Activated CD4-positive, CD25-positive, alpha-beta regulatory T cell treated with anti-CD3 and anti-CD28 coated beads, Interleukin-2, amount 50 U/mL, for 16 hours (primary cell): ENCODE measurements at places on chromosomes 12 and 14.

DNA sequence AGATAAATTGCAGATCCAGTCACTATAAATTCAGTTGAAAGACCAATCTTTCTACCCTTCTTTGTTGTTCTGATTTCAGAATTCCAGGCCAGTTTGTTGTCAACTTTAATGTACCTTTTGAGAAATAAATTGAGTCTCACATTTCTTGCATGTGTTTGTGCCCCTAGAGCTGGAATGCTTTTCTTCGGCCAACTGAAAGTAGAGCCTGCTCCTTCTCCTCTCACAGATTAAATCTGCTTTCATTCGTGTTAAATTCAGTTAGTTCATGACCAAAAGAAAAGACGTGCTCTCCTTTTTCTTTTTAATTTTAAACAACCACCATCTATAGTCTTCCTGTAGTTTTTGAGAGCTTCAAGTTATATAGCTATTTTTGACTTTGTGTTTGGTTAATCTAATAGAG, 22.9 kb downstream of the SOCS2 start:
- no peak for DNase-seq

- no peak for DNase-seq
Measured at GRCh38 chr12:41466300-41466699, 278.2 kb downstream of the PDZRN4 start.

GRCh38 chr12:45697371-45697770, 32.1 kb upstream of the ARID2 start:
- DNase-seq, result no peak

- no peak for DNase-seq
Measured at GRCh38 chr14:40240245-40240859, 808.1 kb upstream of the FBXO33 start.

GRCh38 chr12:49922349-49923034, 18.8 kb upstream of the FAIM2 start:
- DNase-seq, result no peak

DNA sequence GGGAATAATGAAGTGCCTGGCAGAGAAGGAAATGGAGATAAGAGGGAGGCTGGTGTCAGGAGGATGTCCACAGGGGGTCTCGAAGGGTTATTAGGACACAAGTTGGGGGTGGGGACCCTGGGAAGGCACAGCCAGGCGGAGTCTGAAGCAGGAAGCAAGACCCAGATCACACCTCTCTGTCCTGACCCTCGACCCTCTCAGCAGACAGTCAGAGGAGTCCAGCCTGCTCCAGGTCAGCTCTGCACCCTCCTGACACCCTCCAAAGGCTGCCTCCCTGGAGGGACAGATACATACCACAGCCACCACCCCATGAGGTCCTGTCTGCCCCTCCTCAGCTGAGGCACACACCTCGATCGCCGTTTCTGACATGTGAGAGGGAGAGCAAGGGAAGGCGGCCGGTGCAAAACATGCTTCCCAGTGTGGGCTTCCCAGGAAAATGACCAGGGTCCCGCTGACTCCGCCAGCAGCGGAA, 9.0 kb downstream of the BCL11B start:
- no peak for DNase-seq

DNA sequence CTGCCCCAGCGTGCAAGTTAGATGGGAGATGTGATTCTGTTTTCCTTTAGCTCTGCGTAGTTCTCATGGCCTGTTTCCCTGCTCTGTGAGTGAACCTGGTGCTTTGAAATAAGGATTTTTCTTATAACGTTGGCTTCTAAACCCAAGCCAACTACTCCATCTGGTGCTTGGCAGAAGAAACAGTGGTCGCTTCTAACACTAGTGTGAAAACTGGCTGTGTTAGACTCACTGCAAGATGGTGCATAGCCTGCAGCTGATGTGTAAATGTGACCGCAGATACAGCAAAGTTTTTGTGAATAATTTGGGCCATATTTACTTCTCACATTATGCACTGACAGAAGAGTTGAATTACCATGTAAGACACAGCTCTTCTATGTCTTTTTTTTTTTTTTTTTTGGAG, 12.2 kb downstream of the GTF2H3 start:
- no peak for DNase-seq

DNA sequence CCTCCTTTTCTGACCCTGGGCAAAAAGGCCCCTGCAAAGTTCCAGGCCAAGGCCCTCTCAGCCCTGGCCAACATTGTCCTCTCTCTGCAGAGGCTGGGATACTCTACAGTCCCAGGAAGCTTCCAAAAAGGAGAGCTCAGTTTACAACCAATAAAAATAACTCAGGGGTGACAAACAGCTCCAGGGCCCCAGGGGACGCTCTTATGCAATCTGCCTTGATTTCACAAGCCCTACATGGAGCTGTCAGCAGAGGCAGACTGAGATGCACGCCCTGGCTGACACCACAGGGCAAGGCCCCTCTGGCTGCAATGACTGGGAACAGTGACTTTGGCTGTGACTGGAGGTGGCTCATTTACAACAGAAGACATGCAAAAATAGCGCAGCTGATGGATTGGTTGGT, 129.0 kb upstream of the MED13L start:
- DNase-seq, result no peak

- no peak for DNase-seq
Measured at GRCh38 chr14:36866867-36867266, 205.2 kb downstream of the PAX9 start.

GRCh38 chr14:61120576-61120975, 139.5 kb downstream of the SLC38A6 start:
- no peak for DNase-seq

- no peak for DNase-seq
Measured at GRCh38 chr14:29587046-29587445, 340.6 kb downstream of the PRKD1 start.

DNA sequence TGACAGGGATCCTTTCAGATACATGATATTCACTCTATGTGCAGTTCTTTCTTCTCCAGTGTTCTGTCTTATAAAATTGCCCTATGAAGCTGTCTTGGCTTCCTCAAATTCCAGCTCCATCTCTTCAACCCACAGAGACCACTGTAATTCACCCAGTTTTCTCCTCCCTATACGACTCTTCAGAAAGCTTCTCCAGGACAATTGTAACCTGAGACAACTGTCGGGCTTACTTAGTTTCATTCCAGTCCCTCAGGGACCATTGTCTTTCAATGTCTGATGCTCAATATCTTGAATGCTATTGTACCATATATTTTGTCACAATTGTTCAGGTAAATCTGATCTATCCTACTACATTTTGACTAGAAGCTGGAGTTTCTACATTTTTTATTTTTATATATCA, 345.3 kb downstream of the RPL10L start:
- no peak for DNase-seq

GRCh38 chr12:2160043-2160442, 107.3 kb downstream of the CACNA1C start:
- no peak for DNase-seq

GRCh38 chr12:67241482-67241881, 27.7 kb upstream of the CAND1 start:
- DNase-seq, result no peak

DNA sequence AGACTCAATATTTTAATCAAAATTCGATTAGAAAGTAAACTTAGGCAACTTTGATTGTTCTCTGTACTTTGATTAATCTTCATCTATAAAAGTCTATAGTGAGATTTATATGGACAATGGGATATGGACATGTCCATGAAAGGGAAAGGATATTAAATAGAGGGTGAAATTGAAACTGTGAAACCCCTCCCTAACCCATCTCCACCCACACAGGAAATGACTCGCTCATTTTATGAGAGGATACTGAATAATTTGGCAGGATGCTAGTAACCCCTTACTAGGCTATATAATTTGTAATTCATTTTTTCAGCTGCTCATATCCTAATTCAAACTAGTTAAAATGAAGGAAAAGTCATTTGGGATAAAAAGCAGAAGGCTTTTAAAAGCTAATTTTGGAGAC, 328.0 kb upstream of the ATP2B1 start:
- DNase-seq, result no peak

- no peak for DNase-seq
Measured at GRCh38 chr12:119206348-119207062, 27.8 kb downstream of the HSPB8 start.

GRCh38 chr14:37813732-37814131, 218.3 kb downstream of the TTC6 start:
- DNase-seq, result no peak

- DNase-seq, result no peak
Measured at GRCh38 chr12:40622246-40622838, 69.9 kb upstream of the CNTN1 start.

DNA sequence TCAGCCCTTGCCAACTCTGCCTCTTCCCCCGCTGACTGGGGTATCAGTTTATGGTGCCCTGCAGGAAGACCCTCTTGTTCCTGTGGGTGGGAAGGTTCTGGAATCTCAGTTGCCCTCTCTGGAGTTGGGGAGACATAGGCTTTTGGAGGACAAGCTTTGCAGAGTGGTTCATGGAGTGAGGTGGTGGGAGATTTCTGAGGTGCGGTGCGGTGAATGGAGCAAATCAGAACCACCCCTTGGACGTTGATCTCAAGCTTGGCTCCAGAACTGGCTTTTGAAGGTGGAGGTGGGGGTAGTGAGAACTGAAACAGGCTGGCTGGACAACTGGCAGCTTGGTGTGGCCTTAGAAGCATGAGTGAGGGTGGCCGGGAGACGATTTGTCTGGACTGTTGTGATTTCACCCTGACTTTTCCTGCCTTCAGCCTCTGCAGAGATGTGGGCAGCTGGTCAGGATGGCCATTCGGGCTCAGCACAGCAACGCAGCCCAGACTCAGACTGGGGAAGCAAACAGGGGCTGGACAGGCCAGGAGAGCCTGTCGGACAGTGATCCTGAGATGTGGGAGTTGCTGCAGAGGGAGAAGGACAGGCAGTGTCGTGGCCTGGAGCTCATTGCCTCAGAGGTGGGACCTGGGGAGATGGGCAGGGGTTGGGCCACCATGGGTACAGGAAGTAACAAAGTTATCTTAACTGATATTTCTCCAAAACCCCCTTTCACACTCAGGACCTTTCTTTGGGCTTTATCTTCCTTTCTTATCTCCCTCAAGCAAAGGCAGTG, 1.1 kb downstream of the SHMT2 start:
- no peak for DNase-seq

DNA sequence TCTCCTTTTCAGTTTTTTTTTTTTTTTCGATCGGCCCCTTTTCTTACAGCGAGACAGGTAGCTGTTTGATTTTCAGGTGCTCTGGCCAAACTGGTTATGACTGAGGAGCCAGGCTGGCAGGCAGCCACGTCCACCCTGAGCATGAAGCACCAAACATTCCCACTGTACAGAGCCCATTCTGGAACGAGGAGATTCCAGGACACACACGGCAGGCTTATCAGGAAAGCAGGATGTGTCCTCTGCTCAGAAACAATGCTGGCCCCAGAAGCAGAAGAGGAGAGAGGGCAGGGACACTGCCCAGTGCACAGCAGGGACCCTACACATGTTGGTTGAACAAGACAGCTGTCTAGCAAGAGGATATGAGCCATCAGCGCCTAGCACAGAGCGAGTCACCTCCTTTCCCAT, 3.7 kb upstream of the KRT2 start:
- DNase-seq, result no peak
